EL (cell line): ENCODE measurements at places on chromosomes 12 and 14.

- no peak for DNase-seq
These were observed 63.1 kb downstream of the LRRC9 start for GRCh38 chr14:59983048-59983447.

DNA sequence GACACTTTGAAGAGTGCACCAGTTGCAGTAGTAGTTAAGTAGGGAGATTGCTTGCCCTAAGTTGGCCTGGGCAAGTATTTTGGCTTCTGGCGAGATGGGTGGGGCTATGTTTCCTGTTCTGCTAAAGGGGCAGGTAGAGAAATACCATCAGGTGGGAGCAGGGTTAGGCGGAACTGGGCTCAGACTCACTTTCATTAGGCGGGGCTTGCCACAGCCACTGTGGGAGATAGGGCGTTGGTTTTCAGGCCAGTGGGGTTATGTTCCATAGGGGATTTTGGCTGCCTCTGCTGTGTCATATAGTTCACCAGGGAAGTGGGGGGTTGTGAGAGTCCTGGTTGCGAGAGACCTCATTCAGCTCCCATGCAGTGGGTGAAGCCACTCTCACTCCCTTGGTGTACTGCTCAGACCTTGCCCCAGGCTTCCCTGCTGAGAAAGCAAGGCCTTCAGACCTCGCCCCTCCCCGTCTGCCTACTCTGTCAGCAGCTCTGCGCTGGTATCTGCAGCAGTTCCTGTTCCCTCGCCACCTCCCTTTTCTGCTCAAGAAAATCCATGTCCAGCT lies 43.3 kb downstream of the AEBP2 start:
- no peak for DNase-seq

DNA sequence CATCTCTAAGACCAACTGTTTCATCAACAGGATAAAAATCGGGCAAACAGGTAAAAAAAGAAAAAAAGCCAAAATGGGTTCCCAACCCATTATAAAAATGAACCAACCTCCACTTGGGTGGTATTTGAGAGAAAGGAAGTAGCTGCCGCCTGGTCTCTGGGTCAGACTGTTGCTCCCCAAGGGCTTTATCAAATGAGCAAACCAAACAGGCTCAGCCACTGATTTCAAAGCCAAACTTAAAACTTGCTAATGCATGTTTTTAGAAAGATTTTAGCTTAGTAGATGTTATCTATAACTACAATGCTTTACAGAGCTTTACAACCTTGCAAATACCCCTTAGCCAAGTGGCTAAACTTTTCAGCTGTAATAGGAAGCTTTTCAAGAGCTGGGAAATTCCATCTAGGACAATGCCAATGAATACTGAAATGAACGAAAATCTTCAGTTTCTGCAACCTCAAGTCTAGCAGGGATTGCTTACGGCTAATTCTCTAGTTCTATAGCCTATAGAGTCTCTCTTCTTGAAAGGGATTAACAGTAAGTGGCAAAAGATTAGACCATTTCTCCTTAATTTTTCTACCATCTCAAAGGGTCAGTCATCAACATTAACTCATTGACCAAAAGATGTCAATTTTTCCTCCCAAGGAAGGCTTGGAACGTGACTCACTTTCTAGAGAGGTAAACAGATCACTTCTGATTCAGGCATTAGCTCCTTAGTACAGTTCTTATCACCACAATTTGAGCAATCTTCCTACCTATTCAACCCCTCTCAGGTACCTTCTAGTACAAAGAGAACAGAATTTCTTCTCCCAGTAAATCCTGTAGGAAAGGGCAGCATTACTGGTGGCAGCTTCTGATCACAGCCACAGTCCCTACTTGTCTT lies 4.2 kb downstream of the PPM1H start:
- DNase-seq, result peak; percentile 5

DNA sequence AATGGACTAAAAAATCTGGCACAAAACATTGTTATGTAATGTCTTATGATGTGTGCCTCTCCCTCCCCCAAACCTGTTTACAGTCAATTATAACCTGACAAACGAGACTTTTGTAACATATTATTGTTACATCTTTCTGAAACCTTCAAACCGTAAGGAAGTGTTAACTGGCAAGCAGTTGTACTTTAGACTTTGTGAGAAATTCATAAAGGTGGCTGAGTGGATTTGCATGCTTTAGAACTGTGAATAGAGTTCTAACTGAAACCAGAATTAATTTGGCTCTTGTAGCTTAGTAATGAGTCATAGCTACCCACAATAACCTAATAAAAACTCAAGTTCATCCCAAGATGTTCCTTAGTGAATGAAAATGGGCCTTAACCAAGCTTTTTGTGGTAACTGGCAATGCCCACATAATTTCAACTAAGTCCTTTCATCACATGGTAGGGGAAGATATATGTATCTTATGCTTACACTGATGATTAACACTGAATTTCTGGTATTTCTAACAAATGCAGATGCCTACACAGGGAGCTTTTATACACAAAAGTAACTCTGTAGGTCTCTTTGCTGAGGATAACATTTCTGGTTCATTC lies 29.7 kb downstream of the RAD9B start:
- DNase-seq, result peak; percentile 71

DNA sequence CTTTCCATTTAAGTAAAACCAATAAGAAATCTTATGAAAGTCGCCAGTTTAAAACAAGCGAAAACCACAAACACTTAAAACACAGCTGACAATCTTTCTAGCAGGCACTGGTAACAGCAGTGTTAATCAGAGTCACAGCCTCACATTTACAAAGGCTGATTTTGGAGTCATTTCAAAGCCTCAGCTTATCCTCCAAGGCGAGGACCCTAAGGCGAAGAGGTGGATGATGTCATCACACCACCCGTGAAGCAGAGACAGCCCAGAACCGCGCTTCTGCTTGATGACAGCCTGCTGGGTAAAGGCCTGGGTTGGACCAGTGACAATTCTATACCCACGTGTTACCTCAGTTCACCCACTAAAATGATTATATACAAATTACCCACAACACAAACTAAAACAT lies 10.1 kb downstream of the GOLGA3 start:
- DNase-seq, result no peak

DNA sequence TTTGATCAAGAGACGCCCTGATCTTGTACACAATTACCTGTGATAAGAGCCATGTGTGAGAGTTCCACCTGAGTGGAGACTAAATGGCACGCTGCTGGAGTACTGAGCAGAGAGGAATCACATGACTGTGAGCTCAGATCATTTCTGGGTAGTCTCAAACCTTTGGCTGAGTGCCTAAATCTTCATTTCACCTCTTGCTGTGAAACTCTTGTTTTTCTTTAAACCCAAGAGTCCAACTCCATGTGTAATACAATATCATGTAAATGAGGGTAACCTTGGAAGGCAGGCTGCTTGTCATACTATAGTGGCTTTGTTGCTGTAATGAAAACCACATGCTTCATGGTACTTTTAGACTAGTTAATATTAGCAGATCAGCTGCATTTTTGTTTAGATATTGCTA lies 156.9 kb downstream of the CAND1 start:
- DNase-seq, result peak; percentile 42

- DNase-seq, result no peak
These were observed 296.3 kb downstream of the CCDC91 start for GRCh38 chr12:28486521-28486920.

DNA sequence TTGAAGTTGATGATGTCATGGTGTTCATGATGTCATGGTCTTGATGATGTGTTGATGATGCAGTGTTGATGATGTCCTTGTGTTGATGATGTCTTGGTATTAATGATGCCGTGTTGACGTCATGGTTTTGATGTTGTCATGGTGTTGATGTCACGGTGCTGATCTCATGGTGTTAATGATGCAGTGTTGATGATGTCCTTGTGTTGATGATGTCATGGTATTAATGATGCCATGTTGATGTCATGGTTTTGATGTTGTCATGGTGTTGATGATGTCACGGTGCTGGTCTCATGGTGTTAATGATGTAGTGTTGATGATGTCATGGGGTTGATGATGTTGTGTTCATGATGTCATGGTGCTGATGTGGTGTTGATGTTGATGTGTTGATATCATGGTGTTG lies 48.0 kb upstream of the RIMBP2 start:
- DNase-seq, result no peak

GRCh38 chr14:53055003-53055402 lies 98.1 kb downstream of the DDHD1 start:
- peak; percentile 65 for DNase-seq

- DNase-seq, result no peak
These were observed 53.4 kb downstream of the SRGAP1 start for GRCh38 chr12:63897931-63898330.

DNA sequence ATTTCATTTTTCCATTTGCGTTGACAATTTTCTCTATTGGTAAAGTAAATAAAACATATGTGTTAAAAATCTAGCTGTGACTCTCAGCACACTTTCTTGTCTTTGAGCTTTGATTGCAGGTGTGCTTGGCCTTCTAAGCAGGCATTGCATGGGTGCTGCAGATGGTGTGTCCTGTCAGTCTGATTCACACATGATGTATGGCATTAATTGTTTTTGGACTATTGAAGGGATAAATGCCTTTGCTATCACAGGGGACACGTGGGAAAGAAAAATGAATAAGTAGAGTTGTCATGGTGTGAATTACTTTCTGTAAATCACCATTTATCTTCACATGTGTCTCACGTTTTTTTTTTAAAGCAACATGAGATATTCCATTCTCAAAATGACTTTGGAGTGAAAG lies 211.3 kb upstream of the NAV3 start:
- no peak for DNase-seq

DNA sequence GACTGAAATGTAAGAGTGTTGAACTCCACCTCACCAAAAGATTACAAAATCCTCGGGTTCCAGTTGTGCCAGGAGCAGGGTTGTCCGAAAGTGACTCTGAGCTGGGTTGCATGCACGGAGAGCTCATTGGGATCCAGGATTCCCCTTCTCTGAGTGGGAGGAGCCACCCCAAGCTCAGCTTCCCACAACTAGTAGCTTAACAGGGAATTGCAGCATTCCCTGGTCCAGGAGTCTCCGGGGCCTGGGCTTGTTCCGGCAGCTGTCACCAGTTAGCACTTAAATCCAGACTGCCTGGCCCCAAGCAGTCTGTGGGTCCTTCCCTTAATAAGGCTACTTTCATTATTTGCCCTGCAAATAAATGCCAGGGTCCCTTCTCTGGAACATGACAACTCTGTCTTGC lies 50.1 kb downstream of the CD9 start:
- DNase-seq, result no peak

DNA sequence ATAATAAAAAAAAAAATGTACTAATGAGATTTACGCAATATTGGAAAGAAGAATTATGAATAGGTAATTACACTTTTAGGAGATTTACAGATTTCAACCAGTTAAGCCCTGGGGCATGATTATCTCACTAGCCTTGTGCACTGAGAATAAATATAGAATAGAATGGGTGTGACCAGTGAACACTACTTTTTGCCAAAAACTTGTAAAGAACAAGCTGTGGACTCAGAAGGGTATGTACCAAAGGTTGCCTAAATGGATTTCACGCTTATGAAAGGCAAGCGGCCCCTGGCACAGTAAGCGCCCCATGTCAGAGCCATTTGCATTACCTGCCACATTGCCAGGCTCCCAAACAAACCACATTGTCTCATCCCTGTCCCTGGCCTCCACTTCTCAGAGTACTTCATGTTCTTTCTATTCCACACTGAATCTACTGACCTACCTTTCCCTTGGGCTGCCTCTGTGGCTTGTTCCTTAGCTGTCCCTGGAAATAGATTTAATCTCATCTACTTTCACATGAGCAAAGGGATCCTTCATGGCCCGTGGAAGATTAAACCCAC lies 170.6 kb upstream of the DIO2 start:
- DNase-seq, result no peak

GRCh38 chr12:110993434-110993833 lies 73.1 kb upstream of the MYL2 start:
- no peak for DNase-seq

GRCh38 chr12:12636641-12637040 lies 25.0 kb downstream of the CREBL2 start:
- no peak for DNase-seq

- DNase-seq, result peak; percentile 11
These were observed 138.5 kb downstream of the CCER1 start for GRCh38 chr12:90816353-90817089.

- no peak for DNase-seq
These were observed 20.5 kb downstream of the UBC start for GRCh38 chr12:124893792-124894516.

GRCh38 chr14:25759920-25760655 lies 710.1 kb upstream of the STXBP6 start:
- DNase-seq, result no peak
